Fibroblast of skin of right quadriceps (primary cell): ENCODE measurements at places on chromosomes 6 and 20.

DNA sequence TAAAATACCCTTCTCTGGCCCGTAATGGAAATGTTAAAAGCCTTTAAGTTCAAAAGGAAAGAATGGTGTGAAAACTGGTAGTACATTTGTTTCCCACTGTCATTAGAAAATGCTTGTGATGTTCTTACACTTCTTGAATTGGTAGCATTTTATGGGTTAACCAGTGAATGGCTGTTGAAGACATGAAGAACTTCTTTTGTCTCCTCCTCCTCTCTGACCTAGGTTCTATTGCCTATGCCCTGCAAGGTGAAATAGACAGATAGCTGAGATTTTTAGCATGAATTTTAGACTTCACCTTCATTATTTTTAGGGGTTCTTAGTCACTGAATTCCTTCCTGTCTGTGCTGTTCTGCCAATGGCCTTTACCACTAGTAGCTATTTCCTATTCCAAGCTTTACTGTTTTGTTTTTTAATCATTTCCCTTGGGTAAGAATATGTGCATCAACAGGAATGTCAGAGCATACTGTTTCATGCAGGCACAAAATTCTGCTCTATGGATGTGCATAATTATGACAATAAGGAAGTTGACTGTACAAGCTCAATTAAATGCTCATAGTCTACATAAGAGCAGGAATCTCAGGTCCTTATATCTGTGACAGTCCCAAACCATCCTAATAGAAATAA is 4.9 kb downstream of the TNFAIP3 start:
- DNase-seq, result peak; percentile 71

GRCh38 chr6:14824060-14824459 is 421.8 kb upstream of the JARID2 start:
- peak; percentile 7 for DNase-seq

DNA sequence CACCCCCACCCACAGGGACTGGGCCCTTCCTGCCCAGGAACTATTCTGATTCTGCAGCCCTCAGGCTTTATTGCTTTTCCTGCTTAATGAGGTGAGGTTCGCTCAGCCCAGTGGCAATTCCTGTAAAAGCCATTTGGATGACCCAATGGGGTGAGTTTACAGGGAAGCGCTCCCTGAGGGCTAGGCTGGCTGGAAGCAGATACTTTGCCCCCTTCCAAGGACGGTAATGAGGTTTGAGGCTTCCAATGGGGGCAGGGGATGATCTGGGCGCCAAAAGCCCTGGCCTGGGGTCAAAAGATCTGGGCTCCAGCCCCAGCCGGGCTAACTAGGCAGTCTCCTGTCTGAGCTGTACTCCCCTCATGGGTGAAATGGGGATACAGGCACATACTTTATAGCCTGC is 41.8 kb downstream of the RIPOR3 start:
- no peak for DNase-seq

DNA sequence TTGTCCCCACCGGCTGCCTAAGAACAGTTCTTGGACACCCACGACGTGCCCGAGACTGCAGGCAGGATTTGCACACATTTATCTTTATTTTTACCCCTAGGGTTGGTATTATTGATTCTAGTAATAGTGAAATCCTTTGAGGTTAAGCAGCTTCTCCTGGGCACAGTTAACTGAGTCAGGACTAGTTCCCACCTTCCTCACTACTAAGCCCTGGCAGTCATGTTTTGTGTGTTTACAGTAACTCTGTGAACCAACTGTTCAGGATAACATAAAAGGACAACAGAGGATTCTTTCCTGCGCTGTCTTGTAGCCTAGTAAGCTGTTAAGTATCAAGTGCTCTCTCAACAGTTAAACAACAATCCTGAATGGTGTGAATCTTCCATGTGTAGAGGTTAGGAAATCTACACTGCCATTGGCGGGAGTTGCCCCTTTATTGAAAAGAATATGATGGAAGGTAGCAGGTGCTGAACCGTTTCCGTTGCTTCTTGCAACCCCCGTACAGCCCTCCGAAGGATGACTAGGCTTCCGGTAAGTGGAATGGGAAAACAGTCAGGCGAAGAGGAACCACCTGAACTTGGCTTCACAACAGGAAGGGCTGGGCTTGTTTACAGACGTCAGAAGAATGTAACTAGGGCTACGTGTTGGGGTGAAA is 979 bp upstream of the SOD2 start:
- DNase-seq, result no peak

- DNase-seq, result no peak
Observed at GRCh38 chr6:159440349-159440748, 252.7 kb downstream of the SOD2 start.

DNA sequence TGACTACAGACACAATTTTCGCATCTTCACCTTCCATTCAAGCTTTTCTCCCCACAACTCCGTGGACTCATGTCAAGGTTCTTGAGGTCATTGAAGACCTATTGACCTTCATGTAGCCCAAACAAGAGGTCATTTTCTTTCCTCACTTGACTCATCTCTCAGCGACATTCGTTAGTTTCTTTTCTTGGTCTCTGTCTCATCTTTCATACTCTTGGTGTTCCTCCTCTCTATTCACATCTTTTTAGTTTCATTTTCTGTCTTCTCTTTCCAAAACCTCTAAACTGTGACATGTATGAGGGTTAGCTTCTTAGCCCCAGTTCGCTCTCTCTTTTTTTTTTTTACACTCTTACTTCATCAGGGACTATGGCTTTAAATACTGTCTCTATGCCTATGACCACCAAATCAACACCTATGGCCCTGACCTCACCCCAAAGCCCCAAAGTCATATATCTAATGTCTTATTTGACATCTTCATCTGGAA is 128.6 kb upstream of the BACH2 start:
- no peak for DNase-seq

GRCh38 chr6:159761129-159761872 is 544 bp upstream of the ACAT2 start:
- DNase-seq, result peak; percentile 10

DNA sequence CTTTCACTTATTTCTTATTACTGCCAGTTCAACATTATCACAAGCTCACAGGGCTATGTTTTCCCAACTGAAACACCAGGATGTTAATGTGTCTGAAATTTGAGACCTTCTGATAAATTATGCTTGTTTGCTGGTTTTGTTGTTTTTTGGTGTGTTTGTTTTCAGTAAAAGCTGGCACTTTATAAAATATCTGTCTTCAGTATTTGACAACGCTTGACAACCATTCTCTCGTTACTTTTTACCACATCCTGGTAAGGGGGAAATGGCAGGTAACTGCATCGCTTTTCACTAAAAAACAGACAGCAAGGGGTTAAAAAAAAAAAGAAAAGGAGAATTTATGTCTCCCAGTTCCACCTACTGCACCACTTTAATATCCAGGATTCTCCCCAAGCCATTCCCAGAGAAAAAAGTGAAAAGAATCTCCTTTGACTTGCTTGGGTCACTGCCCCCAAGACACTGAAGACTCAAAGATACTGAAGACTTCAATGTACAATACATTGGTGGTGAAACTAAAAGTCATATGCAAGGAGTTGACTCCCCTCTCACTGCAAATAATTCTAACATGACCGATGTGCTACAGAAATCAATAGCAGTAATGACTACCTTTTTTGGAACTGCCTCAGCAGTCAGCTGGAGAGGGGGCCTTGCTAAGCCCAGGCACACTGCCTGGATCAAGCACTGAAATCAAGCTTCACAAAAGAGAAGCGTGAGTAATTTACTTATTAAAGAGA is 88.9 kb downstream of the HIVEP2 start:
- DNase-seq, result no peak

DNA sequence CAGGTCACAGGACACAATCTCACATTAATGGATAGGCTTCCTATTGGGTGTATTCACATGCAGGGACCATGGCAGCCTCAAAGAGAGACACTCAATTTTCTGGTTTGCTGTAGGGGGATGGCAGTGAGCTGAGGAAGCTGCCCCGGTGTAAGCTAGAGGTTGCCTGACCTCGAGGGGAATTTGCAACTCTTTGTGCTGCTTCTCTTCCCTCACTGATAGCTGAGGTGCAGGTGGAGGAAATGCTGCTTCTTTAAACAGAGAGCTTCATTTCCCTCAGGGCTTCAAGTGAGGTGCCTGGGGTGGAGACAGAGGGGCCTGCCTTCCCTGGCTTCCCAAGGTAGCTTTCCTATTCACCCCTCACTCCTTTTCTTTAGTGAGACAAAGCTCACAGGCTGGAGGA is 151.9 kb downstream of the CD83 start:
- DNase-seq, result no peak
